Ovary (tissue), 10 donors: ENCODE measurements at places on chromosomes 7 and 10. TPM values are rescaled to one million over a fixed set of nuclear protein-coding genes. Genes with fewer than 3 reads are reported as not detected.

The SLC25A40 gene
- total RNA-seq = 20.0 TPM

- DNase-seq = no peak
These were observed 94.9 kb upstream of the SH2B2 start for GRCh38 chr7:102191556-102192379.

DNA sequence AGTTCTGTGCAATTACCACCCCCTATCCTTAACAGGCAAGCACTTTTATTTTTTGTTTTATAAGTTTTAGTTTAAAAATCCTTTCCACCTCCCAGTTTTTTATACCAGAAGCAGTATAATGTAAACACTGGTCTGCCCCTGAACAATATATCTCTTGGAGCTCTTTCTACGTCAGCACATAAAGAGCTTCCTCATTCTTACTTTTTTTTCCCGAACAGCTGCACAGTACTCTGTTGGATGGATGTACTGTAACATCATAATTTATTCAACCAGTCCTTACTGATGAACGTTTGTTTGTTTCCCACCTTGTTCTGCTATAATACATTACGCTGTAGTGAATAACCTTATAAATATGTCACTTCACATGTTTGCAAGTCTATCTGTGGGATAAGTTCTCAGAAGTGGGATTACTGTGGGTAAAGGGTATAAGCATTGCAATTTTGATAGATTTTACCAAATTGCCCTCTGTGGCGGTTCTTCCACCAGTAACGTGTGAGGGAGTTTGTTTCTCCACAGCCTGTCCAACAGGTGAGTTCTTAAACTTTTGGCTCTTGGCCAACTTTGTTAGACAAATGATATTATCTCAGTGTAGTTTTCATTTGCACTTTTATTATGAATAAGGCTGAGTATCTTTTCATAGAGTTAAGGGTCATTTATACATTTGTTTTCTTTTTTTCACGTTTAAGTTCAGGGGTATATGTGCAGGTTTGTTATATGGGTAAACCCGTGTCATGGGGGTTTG is 32.8 kb downstream of the ADRA2A start:
- DNase-seq = no peak

DNA sequence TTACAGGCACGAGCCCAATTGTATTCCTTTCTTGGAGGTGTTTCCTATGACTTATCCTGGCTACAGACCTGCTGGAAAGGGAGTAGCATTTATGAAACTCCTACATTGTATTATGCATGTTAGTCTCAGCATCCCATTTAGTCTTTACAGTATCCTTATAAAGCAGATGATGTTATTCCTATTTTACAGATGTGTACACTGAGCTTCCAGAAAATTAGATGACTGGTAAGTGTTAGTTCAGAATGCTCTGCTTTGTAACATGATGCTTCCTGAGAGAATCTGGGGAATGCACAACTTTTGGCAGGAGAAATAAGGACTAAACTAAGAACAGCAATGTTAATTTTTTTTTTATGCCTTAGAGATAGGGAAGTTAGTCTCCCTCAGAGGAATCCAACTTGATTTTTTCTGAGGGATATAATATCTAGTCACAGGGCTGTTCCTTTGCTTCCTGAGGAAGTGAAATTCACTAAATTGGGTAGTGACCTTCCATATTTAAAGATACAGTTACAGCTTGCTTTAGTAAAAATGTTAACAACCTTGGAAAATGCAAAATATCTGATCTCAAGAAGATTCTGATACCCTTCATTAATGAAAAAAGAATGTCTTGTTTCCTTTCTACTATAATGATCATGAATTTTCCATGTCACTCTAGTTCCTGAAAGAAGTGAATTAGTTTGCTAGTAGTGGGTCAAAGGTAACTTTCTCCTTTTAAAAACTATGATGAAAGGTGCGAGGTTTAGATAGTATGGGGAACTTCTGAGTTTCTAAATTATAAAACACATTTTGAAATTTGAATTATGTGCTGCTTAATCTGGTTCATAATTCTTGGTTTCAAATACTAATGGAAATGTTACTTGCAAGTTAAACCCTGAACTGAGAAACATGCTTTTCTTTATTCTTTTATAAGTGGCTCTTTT is 194.0 kb upstream of the PRPS1L1 start:
- no peak for DNase-seq

DNA sequence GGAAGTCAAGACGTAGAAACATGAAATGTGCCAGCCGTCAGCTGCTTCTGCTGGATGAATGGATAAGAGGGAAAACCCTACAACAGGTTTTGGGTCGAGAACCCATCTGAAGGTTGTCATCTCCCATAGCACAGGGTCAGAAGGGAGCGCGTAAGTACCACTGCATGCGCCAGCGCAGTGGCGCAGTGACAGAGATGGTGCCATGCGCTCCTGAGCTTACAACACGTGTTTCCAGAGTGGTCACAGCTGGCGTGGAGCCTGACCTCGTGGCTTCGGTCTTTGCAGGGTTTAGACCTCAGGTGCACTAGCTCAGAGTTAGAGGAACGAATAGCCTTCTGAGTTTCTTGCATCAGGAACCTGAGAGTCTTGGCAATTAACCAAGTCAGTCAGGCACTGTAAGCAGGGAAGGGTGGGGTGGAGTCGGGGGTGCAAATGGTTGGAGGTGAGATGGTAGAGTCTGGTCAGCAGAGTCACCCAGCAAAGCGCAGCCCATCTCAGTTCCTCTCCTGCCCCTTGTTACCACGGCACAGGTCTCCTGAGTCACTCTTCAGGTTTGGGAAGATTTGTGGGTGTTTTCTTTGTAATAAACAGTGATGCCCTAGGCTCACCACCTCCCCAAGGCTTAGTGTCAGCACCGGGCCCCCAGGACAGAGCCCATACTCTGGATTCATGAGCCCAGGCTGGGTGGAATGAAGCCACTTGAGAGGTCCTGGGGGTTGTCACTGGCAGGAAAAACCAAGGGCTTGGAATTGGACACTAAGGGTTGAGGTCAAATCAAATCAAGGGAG is 84.1 kb upstream of the PPIF start:
- no peak for DNase-seq

- no peak for DNase-seq
These were observed 2.5 kb downstream of the LBX1 start for GRCh38 chr10:101226491-101227428.

GRCh38 chr10:70590655-70591416 is 11.7 kb downstream of the PRF1 start:
- no peak for DNase-seq

DNA sequence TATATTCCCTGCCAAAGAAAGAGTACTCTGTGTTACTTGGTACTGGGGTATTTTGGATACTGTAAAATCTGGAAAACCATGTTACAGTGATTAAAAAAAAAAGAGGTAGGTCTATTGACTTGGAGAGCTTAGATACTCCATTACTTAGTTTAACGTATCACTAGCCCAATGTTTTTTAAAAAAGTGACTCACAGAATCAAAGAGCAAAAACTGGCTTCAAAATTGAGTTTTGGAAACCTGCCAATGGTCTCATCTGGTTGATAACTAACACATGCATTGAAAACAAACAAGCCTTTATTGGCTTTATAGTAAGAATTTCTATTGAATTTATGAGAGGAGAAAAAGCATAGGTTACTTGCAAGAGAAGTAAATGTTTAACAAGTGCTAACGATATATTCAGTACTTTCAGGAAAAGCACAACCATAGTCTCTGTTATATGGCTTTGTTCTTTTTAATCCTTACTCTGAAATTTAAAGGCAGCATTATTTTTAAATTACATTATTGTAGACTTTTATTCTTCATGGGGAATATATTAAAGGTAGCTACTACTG is 563.3 kb upstream of the SORCS1 start:
- DNase-seq = no peak

- no peak for DNase-seq
These were observed 321.2 kb downstream of the FRMD4A start for GRCh38 chr10:14009371-14010100.

GRCh38 chr10:95880704-95881103 is 27.1 kb upstream of the CC2D2B start:
- DNase-seq = no peak

GRCh38 chr7:31416381-31416870 is 75.9 kb upstream of the NEUROD6 start:
- no peak for DNase-seq

DNA sequence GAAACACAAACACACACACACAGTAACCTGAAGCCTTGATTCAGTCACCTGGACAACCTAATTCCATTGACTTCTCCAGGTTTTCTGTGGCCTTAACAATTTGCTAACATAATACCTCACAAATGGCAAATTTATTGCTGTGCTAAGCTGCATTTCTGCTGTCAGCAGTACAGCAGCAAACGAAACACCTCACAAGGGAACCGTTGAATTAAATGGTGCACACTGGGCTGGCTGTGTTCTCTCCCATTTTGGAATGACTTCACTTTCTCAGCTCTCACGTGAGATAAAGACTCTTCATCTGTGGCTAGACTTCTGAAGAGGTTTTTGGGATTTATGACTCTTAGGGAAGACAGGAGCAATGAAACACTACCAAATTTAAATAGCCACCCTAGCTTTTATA is 152.5 kb downstream of the GPR158 start:
- no peak for DNase-seq

The CAV1 gene
- total RNA-seq = 101 TPM

DNA sequence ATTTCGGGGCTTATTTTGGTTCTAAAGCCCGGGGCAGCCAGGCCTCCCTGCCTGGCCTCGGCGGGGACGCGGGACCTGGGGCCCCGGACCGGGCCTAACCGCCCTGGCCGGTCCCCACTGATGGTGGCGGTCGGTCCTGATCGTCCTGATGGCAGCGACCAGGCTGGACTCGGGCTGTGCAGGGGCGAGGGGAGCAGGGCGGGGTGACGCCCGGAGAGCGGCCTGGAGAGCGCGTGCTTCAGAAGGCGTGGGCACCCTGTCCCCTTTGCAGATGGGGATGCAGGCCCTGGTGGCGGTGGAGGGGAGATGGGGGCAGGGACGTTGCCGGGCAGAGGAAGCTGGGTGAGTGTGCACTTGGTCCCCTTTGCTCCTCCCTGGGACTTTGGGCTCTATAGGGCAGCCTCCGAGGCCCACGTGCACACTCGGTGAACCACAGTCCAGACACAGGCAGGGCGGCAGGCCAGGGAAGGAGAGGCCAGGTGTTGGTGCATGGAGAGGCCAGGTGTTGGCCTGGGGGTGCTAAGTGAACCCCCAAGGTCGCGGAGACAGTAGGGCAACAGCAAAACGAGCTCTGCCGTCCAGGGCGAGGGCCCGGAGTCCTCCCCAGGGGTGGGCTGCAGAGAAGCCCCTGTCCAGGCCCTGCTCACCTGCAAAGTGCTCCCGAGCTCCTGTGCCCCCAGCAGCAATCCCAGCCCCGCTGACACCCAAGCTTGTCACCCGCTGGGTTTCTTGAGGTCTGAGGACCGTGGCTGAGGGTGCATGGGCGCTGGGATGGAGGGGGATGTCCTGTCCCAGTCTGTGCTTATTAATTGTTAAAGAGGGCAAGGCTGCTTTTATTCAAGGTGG is 42.4 kb upstream of the FAM20C start:
- no peak for DNase-seq

DNA sequence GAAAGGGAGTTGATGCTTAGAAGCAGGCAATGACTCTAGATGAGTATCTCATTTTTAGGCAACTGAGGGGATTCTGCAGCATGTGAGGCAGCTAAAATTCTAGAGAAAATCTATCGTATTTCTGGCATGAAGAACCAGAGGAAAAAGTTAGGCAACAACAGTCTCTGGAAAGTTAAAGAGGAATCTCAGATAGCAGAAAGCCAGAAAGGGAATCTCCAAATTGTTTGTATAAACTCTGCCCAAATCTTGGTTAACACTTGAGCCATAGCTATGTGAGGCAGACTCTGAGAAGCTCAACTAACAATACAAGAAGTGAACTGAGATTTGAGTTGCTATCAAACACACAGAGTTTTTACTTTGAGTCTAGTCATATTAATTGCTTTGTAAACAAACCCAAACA is 215.8 kb upstream of the FZD8 start:
- no peak for DNase-seq

DNA sequence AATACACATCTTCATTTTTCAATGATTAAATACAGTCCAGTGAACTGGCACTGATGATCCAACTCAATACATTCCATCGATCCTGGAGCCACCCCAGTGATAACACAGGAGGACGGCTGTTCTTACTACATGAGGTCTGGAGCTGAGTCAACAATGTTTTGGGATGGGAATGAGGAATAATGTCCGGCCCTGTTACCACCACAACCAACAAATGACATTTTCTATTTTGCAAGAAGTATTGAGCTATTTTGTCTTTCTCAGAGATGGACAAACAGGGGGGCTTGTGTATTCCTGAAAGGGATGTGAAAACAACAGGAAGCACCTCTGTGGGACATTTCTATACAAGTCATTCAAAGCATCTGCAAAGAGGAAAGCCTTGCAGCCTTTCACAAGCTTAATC is 249.2 kb downstream of the PARD3 start:
- DNase-seq = no peak

GRCh38 chr7:11410656-11411644 is 421.0 kb downstream of the THSD7A start:
- DNase-seq = no peak

GRCh38 chr10:113648478-113648877 is 15.4 kb downstream of the NRAP start:
- no peak for DNase-seq

GRCh38 chr10:114822444-114823076 is 980 bp downstream of the FHIP2A start:
- peak; percentile 34 for DNase-seq

GRCh38 chr10:68828833-68829232 is 1.5 kb downstream of the STOX1 start:
- no peak for DNase-seq

The CELF2 gene
- total RNA-seq = 80.0 TPM

- DNase-seq = peak; percentile 95
These were observed 128.9 kb downstream of the VIPR2 start for GRCh38 chr7:159015454-159016410.

DNA sequence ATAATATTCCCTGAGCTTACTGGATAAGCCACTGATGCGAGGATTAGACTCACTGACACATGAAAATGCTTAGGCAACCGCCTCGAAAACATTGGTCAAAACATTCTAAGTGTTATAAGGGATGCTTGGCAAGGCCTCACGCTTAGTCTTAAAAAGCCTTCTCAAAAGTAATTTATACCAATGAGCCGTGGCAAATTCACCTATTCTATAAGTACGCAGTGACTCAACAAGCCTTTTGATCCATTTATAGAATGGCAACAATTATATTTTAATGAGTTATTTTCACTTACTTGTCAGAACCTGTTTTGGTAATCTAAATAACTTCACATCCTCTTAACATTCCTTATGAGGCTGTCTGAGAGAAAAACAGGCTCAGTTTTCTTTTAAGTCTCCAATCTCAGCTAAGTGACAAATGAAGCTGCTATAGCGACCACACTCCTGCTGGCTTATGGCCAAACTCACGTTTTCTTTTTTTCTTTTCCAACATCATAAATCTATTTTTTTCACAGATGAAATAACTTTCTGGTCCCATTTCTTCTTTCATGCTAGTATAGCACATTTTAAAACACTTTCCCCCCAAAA is 121.2 kb upstream of the AFAP1L2 start:
- DNase-seq = no peak

The OPN1SW gene
- total RNA-seq = not detected

- no peak for DNase-seq
These were observed 68.1 kb downstream of the BMPER start for GRCh38 chr7:33973231-33974015.

DNA sequence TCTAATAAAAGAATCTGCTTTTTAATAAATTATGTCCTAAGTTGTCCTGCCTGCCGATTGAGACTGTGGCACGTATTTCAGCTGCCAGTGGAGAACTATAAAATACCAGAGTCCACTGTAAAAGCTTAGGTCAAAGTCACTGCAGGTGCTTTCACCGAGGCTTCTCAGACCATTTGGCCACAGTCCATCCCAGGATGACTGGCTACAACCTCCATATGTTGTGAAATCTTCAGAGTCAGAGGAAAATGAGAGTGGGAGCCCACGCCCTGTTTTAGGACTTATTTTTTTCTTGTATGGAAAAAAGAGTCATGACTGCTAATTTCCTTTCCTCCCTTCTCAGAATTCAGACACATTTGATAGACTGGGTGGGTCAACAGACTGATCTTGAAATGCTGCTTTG is 182.9 kb downstream of the ANK3 start:
- no peak for DNase-seq
